ENCODE measurements at places on chromosomes 12 and 14.

- no peak for DNase-seq
Observed at GRCh38 chr12:82277582-82277981, 80.6 kb downstream of the CCDC59 start.

DNA sequence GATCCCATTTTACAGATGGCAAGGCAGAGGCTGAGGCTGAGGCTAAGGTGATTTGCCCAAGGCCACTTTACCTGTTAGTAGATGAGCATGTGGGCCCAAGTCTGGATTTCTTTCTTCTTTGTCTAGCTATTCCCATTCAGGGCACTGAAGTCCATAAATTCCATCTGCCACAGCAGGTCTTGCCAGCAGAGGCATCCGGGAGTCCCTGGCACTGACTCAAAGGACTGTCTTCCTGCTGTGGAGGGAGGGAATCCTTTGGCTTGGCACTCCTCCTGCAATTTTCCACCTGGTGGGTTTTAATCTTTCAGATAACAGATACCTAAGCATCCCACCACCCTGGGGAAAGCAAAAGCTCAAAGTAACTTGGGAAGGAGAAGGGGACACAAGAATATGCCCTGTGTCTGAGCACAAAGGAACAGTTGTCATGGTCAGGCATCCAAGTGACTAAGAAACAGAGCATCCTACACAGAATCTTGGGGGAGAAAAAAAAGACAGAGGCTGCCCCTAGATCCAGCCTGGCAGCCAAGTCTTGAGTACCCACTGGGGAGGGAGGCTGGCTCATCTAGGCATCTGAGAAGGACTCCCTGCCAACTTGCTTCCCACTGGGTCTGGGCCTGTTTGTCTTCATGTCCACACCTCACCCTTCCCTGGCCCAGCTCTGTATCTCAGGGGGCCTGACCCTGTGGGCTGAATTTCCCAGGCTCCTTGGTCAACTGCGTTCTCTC lies 35.6 kb upstream of the CMKLR1 start:
- no peak for DNase-seq

DNA sequence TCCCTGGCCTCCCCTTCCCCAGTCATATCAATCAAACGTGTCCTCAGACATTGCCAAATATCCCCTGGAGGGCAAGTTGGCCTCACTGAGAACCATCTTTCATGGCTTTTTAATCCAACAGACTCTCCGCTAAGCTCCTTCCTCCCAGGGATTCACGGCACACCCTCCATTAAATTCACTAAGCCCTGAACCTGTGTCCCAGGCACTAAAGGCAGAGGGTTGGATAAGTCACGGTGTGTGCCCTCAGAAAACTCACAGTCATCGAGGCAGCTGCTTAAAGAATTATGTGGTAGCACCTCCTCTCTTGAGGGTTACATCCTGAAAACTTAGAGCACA lies 167.1 kb downstream of the PIWIL1 start:
- no peak for DNase-seq

- DNase-seq: peak; percentile 88
Observed at GRCh38 chr14:51651388-51652167, at the start of gene FRMD6. Gene FRMD6, plus strand, starts transcription at chr14:51651910. Its CDS starts 37,927 bp downstream, at chr14:51689837.

- DNase-seq: no peak
Observed at GRCh38 chr14:67917006-67917405, 97.4 kb downstream of the RAD51B start.

GRCh38 chr12:51171884-51172514 lies 936 bp downstream of the TFCP2 start:
- DNase-seq: no peak

DNA sequence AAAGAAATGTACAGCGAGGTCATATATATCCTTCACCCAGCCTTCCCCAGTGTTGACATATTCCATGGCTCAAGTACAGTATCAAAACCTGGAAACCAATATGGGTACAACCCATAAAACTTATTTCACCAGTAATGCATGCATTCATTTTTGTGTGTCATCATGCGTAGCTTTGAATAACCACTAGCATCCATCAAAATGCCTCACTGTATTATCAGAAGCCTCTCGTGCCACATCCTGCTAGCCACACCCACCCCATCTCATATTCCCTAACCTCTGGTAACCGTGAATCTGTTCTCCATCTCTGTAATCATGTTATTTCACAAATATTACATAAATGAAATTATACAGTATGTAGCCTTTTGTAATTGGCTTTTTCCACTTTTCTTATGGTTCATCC lies 314.3 kb downstream of the RAD51B start:
- no peak for DNase-seq

DNA sequence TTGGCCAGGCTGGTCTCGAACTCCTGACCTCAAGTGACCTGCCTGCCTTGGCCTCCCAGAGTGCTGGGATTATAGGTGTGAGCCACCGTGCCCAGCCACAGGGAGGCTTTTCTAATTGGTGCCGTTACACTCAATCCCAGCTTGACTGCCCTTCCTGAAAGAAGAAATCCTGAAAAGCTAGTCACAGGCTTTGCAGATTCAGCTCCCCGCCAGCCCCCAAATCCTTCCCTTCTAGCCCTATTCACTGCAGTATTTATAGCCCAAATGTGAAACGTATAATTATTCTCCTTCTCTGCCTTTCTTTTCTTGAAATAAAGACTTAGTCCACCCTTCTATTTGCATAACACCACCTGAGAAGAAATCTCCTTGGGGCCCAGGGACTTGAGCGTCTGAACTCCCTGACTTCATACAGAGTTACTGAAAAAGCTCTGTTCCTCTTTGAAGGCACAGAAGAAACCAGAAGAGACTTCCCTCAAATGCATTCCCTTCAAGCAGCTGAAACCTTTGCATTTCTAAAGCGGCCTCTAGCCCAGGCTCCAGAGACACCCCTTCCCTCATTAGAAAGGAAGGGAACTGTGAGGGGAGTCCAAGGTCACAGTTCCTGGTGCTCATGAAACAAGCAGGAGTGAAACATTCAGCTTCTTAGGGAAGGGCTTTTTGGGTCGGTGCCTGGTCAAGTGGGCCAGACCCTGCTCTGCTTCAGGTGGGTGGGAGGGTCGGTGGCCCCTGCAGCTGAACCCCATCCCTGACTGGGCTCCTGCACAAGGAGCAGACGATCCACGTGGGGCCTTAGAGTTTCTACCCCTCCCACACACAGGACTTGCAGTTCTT lies 42.3 kb upstream of the BATF start:
- no peak for DNase-seq

DNA sequence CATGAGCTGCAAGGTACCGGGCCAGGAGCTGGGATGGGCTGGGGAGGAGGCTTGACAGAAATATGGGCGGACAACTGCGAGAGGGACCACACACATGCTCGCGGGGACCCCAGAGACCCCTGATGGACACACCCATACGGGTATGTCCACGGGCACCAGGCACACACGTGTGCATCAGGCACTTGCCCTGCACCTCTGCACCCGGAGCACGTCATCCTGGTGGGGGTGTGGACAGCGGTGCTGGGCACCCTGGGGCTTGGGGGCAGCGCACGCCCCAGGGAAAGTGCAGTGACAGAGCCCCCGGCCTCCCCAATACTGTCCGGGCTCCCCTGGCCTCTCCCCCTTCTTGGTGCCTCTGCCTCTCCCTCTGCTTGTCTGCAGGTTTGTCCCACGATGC lies 1.7 kb upstream of the CRIP1 start:
- DNase-seq: no peak

- no peak for DNase-seq
Observed at GRCh38 chr12:106195621-106196027, 52.2 kb downstream of the CKAP4 start.
